Stimulated activated CD8-positive, alpha-beta memory T cell treated with anti-CD3 and anti-CD28 coated beads, Interleukin-4, amount 100 ng/mL, for 4 hours (primary cell): ENCODE measurements at places on chromosomes 5 and 9.

GRCh38 chr5:125710745-125711144 lies 712.5 kb upstream of the GRAMD2B start:
- no peak for DNase-seq

DNA sequence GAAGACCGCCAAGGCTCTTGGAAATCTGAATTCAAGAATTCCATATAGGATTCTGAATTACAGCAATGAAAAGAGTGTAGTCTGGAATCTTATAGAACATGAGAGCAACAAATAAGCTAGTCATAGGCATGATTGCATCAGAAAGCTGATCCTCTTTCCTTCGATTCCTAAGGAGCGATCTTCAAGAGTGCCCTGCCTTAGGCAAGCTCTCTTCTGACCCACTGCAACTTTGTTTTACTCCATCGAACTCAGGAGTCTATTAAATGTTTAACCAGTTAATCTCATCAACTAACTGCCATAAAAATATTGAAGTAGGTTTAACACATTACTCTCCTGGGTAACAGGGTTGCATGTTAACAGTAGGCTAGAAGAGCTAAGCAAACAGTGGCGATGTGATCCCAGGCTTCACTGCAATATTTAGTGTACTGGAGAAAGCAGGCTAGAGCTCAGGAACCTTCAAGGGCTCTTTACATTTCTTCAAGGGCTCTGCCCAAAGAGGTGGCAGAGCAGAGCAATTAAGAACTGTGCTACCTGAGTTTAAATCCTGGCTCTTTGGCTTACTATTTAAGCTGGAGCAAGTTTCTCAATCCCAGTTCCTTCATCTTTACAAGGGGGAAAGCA lies 146.3 kb downstream of the RORB start:
- no peak for DNase-seq

GRCh38 chr9:114981063-114981462 lies 50.7 kb upstream of the TNFSF8 start:
- DNase-seq: no peak

- DNase-seq: no peak
Observed at GRCh38 chr5:135877570-135878155, 18.0 kb downstream of the IL9 start.

DNA sequence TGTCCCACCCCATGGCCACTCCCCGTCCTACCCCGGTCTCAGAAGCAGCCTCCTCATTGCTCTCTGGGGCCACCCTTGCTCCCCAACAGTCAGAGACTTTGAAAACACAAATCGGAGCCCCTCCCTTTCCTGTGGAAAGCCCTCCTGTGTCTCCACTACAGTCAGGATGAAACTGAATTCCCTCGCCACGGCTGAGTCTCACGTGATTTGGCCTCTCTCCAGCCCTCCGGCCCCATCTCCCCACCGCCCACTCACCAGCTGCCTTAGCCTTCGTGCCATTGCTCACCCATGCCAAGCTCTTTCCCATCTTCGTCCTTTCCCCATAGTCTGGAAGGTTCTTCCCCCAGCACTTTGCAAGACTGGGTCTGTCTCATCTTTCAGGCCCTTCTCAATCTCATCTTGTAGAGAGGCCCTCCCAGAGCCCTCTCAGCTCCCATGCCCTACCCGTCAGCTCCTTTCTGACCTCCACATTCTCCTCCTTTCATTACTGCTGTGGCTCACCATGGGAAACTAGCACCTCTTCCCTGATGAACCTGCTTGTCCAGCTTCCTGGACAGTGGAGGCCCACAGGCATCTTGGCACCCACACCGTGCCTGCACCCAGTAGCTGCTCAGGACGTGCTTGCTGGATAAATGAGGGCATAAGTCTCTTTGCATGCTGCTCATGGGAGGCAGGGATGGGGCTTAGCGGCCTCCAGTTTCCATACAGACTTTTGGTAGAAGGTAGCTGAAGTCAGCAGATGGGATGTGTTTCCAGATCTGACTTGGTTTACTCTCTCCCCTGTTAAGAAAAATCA lies 126.4 kb upstream of the COL5A1 start:
- DNase-seq: no peak

GRCh38 chr5:136064510-136064909 lies 35.7 kb downstream of the TGFBI start:
- DNase-seq: no peak

DNA sequence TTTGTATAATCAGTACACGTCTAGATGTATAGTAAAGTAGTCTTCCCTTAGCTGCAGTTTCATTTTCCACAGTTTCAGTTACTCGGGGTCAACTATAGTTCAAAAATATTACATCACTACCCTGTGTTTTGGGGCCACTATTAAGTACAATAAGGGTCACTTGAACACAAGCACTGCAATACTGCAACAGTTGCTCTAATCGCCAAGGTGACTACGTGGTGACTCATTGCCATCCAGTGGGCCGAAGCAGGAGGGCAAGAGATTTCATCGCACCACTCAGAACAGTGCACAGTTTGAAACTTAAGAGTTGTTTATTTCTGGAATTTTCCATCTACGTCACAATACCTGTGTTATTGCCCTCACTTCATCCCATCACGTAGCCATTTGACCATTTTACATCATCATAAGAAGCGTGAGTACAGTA lies at the start of gene ARL14EPL:
TSS of gene ARL14EPL (plus strand) at position 379 of the 424 bp plus-strand sequence. CDS start 18,994 bp downstream, outside the sequence.
- DNase-seq: no peak
